ENCODE measurements at places on chromosomes 1 and 21. TPM values are rescaled to one million over a fixed set of nuclear protein-coding genes. Genes with fewer than 3 reads are reported as not detected.
A peak's percentile ranks its signal among the peaks of the same experiment; 100 is the strongest.

DNA sequence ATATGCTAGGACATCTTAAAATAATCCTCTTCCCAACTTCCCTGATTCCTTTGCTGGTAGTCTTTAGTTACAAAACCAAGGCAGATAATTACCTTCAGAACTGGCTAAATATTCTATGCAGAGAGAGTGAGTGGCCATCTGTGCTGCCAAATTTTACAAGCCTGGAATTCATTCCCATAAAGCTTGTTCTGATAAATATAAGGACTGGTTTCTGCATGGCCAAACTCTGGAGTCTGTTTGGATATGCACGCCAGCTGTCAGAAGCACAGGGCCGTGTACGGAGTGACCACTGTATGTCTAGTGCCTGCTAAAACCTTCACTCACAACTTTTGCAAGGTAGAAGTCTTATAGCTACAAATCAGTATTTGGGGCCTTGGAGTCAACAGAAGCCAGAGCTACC is 66.5 kb upstream of the RAVER2 start:
- no peaks in the 10 kb centered on the region for H3K4me1 ChIP-seq
- DNase-seq = no peak
- no peaks in the 10 kb centered on the region for H3K27me3 ChIP-seq
- H3K36me3 ChIP-seq = no peaks in the 10 kb centered on the region

DNA sequence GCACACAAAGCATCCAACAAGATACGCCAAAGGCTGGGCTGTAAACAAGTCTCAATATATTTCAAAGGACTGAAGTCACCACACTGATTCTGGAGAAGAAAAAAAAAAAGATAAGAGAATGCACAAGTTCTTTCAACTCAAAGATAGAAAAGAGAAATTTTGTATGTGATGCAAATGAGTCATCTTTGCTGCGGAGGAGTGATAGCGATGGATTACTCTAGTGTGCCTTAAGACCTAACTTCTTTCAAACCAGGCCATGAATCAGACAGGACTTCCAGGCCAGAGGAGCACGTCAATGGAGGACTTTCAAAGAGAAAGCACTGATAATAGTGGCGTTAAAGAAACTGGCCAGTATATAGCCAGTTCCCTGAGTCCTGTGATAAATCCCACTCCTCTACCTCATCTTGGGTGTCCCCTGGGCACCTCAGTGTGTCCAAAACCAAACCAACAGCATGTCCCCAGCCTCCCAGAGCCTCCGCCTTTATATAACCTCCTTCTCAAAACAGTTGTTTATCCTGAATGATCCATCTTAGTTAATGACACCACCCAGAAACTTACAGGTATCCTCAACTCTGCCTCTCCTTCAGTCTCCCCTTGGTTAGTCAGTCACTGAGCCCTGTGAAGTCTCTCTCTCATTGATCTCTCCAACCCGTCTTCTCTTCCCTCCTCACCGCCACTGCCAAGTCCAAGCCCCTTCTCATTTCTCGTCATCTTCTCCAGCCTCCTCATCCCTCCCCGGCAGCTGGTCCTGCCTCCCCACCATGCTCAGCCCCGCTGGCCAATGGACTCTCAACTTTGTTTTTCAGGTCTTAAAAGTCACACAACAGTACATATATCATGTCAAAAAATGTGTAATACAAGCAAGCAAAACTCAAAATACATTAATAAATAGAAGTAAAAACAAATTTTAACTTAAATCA is 47.2 kb upstream of the IFFO2 start:
- H3K27me3 ChIP-seq = no peaks in the 10 kb centered on the region
- no peak overlapping the region for H3K4me3 ChIP-seq
- H3K36me3 ChIP-seq = no peaks in the 10 kb centered on the region
- no peak overlapping the region for H3K27ac ChIP-seq

GRCh38 chr1:47407481-47407880 is 8.6 kb upstream of the FOXE3 start:
- H3K27me3 ChIP-seq = no peaks in the 10 kb centered on the region
- no peaks in the 10 kb centered on the region for H3K36me3 ChIP-seq
- peaks cover 17% of the 10 kb centered on the region for H3K4me1 ChIP-seq
- no peak overlapping the region for H3K27ac ChIP-seq
- H3K4me3 ChIP-seq = no peak overlapping the region

DNA sequence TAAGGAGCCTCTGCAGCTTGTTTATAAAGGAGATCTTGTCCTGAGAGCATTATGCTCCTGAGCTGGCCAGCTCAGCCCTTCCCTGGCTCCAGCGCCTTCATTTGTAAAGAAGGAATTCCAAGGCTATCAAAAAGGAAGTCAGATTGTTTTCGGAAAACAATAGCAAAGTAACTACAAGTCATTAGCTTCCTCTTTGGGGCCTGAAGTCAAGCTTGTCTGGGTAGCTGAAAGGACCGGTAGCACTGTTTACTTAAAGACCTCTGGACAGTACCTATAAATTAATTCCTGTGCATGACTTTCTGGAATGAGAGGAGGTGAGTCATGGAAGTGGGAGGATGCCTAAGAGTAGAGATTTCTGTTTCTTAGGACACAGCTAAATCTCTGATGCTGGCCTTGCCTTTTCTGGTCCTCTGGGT is 20.7 kb upstream of the GJA5 start:
- DNase-seq = no peak
- no peaks in the 10 kb centered on the region for H3K27me3 ChIP-seq
- H3K36me3 ChIP-seq = no peaks in the 10 kb centered on the region
- H3K27ac ChIP-seq = no peak overlapping the region

GRCh38 chr1:241834733-241835377 is 13.1 kb upstream of the EXO1 start:
- no peaks in the 10 kb centered on the region for H3K36me3 ChIP-seq
- H3K27me3 ChIP-seq = no peaks in the 10 kb centered on the region
- no peak overlapping the region for H3K4me3 ChIP-seq
- peak; percentile 23 for DNase-seq
- H3K4me1 ChIP-seq = no peaks in the 10 kb centered on the region

GRCh38 chr1:233081735-233082134 is 131.3 kb downstream of the NTPCR start:
- no peaks in the 10 kb centered on the region for H3K4me1 ChIP-seq
- H3K27ac ChIP-seq = no peak overlapping the region
- H3K27me3 ChIP-seq = no peaks in the 10 kb centered on the region

GRCh38 chr1:109256971-109257681 is 7.8 kb downstream of the CELSR2 start:
- no peak overlapping the region for H3K4me3 ChIP-seq
- no peak for DNase-seq
- no peaks in the 10 kb centered on the region for H3K27me3 ChIP-seq
- H3K4me1 ChIP-seq = peaks cover 9% of the 10 kb centered on the region
- H3K27ac ChIP-seq = no peak overlapping the region

- no peak for DNase-seq
- no peaks in the 10 kb centered on the region for H3K27me3 ChIP-seq
- H3K4me3 ChIP-seq = no peak overlapping the region
- no peaks in the 10 kb centered on the region for H3K36me3 ChIP-seq
Measured at GRCh38 chr1:164261691-164262240, 297.2 kb upstream of the PBX1 start.

DNA sequence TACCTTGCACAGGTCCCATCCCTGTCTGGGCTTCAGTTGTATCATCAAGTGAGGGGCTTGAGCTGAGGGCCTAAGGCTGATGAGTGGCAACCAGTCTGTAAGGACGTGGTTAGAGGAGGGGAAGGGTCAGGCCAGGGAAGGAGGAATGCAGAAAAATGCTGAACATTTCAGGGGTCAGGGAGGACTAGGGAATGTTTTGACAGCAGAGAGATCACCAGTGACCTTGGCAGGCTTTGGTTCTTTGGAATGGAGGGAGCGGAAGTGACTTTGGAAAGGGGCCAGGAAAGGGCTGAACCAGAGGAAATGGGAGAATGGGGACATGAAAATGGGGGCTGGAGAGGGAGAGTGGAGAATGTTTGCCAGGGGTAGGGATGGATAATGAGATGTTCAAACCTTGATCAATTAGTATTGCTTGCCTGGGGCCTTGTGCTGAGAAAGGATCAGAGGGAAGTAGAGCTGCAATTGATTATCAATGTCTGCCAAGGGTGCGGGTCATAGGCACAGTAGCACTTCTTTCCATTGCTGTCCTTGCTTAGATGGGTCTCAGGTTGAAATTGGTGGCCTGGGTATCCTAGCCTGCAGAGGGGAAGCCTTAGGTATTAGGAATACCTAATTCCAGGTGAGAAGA is 7.4 kb downstream of the LDLRAP1 start:
- DNase-seq = no peak

DNA sequence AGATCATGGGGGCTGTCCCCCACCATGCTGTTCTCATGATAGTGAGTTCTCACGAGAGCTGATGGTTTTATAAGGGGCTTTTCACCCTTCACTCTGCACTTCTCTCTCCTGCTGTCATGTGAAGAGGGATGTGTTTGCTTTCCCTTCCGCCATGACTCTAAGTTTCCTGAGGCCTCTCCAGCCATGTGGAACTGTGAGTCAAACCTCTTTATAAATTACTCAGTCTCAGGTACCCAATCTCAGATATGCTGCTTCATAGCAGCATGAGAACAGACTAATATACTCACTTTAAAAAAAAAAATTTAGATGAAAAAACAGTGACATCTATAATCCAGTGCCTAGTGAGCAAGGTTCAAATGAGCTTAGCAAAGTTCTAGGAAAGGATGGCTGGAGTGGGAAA is 135.1 kb upstream of the RAB4A start:
- no peak overlapping the region for H3K27ac ChIP-seq
- H3K27me3 ChIP-seq = no peaks in the 10 kb centered on the region
- no peak for DNase-seq
- H3K36me3 ChIP-seq = no peaks in the 10 kb centered on the region

- H3K27me3 ChIP-seq = no peaks in the 10 kb centered on the region
- no peak for DNase-seq
- no peak overlapping the region for H3K27ac ChIP-seq
Measured at GRCh38 chr1:97826820-97827219, 94.0 kb downstream of the DPYD start.

- DNase-seq = no peak
- H3K4me3 ChIP-seq = no peak overlapping the region
- H3K36me3 ChIP-seq = no peaks in the 10 kb centered on the region
- no peak overlapping the region for H3K27ac ChIP-seq
- no peaks in the 10 kb centered on the region for H3K4me1 ChIP-seq
Measured at GRCh38 chr1:30515755-30516484, 207.5 kb downstream of the MATN1 start.

The NEK2 gene
- 32.1 TPM for total RNA-seq

The ZNF683 gene
- total RNA-seq = not detected

The CATSPERE gene
- total RNA-seq = 0.14 TPM

The SPRR3 gene
- total RNA-seq = 1.0 TPM

The OR2L2 gene
- 0.16 TPM for total RNA-seq

The GSTM2 gene
- 1.7 TPM for total RNA-seq

The OR2L5 gene
- total RNA-seq = not detected

The TUFT1 gene
- 34.9 TPM for total RNA-seq

All from Caco-2 (cell line).